Occipital lobe (tissue), 3 donors: ENCODE measurements at places on chromosomes 3 and 15.

DNA sequence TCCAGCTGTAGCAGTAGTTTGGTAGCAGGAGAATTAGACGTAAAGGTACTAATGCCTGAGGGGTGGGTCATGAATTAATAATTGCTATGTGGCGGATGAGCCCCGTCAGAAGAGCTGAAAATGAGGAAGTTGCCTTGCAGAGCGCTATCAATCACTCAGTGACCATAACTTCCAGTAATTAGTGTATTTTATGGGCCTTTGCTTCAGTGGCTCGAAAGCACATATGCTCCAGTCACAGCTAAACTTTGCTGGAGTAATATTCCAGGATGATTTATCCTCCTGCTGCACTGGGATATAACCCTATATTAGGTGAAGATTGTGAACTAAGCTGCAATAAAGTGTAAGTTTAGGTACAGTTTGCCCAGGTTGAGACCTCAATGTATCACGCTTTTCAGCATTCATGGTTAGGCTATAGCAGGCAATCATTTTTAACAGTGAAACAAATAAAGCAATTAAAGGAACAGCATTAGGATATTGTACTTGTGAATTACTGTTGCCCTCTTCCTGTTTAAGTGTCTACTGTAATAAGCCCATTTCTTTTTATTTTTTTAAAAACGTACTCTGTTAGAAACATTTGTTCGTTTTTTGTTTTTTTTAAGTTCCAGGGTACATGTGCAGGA lies 104.6 kb upstream of the SKOR1 start:
- no peak for DNase-seq

DNA sequence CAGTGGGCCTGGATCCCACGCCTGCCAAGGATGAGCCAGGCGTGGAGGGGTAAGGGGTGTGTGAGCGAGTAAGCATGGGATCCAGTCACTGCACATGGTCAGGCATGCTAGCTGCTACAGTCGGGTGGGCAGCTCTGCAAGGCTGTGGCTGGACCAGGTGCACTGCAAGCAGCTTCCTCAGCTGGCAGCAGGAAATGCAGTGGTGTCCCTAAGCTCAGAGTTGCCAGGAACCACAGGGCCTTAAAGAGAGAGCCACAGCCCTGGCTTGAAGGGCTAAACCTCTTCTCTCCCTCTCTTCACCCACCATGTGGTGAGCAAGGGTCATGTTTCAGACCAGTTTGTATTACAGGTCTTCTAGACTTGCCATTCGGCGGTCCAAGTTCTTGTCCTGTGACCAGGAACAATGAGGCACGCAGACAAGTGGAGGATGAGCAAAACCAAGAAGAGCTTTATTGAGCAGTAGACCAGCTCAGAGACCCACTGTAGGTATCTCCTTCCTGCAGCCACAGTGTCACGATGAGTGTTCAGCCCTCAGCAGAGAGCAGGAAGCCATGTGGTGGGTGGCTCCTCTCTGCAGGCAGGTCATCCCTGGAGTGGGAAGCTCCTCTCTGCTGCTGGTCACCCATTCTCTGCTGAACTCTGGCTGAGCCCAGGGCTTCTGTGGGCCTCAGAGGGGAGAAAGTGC lies 511.9 kb downstream of the PYDC2 start:
- DNase-seq = no peak

DNA sequence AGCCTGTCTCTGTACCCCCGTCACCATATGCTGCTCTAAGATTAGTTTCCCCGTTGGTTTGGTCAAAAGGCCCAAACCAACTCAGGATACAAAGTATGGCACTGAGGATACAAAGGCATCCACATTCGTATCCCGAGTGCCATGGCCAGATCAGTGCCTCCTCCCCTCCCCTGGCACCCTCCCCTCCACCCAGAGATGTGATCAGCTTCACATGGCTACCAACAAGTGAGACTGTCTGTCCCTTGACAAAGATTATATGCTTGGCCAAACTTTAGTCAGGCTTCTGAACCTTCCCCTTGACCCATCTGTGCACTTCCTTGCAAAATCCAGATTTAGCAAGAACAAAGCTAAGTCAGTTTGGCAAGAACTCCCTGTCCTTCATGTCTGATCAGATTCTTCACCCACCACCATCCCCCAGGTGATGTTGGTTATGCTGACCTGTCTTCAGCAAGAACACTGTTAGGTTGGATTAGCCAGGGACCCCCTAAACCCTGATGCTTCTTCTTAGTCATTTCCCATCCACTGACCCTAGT lies 61.7 kb downstream of the KLF15 start:
- DNase-seq = no peak

- peak; percentile 76 for DNase-seq
Measured at GRCh38 chr3:129195731-129196256, 12.1 kb upstream of the CNBP start.

DNA sequence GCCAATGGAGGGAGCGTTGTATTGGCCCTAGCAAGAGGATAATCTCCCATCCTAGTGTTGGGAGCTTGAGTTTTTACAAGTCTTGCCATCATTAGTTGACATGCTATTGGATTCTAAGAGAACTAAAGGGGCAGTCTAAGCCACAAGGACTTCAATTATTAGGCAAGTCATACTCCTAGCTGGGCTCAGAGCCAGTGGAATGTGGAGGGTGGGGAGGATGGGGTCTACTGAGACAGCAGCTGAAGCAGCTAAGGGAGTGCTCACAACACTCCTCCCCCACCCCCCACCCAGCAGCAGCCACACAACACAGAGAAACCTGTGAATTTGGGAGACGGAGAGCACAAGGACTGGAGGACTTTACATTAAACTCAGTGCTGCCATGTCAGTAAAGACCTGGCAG lies 27.9 kb downstream of the FRG2C start:
- DNase-seq = no peak

GRCh38 chr3:71176366-71176765 lies 407.2 kb downstream of the FOXP1 start:
- no peak for DNase-seq

DNA sequence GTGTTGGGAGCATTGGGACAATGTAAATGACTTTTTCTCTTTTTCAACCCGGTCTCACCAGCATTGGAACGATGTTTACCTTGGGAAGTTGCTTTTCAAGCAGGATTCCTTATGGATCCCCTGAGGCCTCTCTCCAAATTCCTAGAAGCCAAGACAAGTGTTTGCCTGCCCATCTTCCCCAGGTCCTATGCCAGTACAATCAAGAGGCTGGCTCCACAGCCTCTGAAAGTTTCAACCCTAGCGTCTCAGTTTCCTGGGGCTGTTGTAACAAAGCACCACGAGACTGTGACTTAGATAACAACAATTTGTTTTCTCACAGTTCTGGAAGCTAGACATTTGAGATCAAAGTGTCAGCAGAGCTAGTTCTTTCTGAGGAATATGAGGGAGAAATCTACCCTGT lies 347.2 kb upstream of the UMPS start:
- DNase-seq = no peak

DNA sequence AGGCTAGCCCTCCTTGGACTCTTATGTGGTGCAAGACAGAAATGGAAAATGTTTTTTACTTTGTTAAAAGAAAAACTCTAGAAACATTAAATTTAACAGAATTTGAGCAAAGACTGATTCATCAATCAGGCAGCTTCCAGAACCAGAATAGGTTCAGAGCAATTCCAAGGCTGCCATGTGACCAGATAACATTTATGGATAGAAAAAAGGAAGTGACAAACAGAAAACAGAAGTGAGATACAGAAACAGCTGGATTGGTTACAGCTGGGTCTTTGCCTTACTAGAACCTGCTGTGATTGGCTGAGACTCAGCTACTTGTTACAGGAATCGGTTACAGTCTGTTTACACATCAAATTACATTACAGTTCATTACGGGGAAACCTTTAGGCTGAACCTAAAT lies 22.5 kb upstream of the OTOL1 start:
- no peak for DNase-seq

GRCh38 chr3:45984331-45985312 lies 11.0 kb downstream of the FYCO1 start:
- no peak for DNase-seq

DNA sequence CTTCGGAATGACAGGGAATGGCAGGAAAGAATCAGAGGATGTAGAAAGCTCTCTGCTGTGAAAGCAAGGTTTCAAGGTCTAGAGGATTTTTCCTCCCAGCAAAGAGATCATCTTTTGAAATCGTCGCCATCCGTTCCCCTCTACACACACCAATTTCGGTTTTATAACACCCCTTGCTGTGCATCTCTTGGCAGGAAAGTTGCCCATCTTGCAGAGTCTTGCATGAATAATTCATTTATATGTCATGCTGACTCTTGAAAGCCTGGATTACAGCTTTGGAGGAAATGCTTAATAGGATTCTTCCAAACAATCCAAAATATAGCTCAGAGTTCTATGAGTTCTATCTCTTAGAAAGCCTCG lies 262.7 kb downstream of the CHL1 start:
- DNase-seq = no peak

DNA sequence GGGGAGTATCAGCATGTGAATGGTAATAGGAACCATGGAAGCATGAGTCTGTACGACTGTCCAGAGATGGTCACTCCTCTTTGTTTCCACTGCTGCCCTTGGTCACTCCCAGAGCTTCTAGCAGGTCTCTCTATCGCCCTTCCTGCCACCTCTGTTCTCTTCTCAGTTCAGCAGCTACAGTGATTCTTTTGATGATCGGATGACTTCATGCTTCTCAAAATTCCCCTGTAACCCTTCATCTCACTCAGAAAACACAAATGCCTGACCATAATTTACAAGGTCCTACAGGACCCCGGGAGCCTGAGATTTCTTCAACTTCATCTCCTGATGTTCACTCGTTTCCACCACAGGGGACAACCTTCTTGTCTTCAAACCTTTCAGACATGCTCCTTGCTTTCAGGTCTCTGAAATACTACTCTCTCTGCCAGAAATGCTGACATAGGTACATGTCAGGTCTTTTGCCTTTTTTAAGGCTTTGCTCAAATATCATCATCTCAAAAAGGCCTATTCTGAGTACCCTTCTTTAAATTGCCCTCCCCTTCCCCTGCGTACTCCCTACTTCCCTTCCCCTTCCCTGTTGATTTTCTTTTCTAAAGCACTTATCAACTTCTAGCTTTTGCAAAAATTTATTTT lies 42.1 kb upstream of the BHLHE40 start:
- DNase-seq = no peak

DNA sequence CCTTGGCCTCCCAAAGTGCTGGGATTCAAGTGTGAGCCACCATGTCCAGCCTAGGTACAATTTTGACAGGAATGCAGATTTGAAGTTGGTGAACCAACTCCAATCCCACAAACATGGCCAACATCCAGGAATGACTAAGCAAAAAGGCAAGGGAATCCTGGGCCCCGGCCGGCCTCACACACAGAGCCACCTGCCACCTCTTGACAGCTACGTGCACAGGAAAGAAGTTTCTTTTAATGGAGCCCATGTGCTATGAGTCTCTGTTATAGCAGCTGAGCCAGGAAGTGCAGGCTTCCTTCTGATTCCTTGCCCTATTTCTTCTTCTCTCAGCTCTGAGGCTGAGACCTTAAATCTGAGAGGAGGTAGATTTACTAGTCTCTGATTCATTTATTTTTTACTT lies 8.8 kb downstream of the TMEM40 start:
- peak; percentile 6 for DNase-seq

- no peak for DNase-seq
Measured at GRCh38 chr3:66493458-66494099, 7.2 kb downstream of the LRIG1 start.

GRCh38 chr3:122961146-122961545 lies 66.4 kb downstream of the SEMA5B start:
- DNase-seq = no peak

GRCh38 chr3:149151843-149152242 lies 22.4 kb downstream of the HPS3 start:
- DNase-seq = no peak

DNA sequence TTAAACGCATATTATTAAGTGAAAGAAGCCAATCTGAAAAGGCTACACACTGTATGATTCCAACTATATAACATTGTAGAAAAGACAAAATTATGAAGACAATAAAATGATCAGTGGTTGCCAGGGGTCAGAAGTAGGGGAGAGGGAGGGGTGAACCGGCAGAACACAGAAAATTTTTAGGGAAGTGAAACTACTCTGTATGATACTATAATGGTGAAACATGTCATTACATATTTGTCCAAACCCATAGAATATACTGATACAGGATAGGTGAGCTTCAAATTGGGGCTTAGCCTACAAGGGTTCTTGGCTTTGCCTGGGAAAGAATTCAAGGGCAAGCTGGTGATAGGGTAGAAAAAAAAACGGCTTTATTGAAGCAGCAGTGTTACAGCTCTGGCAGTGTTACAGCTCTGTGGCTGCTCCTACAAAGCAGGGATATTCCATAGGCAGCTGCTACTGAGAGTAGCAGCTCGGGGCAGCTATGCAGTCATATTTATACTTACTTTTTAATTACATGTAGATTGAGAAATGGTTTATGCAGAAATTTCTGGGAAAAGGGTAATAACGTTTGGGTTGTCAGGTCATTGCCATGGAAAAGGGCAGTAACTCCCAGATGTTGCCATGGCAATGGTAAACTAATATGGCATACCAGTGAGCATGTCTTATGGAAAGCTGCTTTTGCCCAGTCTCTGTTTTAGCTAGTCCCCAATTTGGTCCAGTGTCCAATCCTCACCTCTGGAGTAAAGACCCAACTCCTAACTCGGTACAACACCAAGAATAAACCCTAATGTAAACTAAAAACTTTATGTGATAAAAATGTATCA lies 125.1 kb upstream of the SLC25A36 start:
- no peak for DNase-seq

DNA sequence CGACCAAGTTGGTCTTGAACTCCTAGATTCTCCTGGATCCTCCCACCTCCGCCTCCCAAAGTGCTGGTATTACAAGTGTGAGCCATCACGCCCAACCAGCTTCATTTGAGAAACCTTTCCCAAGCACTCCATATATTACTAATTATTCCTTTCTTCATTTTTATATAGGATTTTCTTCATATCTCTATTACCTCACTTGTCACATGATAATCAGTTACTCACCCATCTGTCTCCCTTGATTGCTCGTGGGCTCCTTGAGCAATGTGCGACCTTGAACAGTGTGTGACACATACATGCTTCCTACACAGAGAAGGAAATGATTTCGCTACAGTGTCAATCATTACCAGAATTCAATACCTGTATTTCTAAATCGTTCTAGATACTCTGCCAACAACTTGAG lies 110.7 kb upstream of the C2CD4B start:
- no peak for DNase-seq
